ENCODE measurements at places on chromosomes 7 and 10.

DNA sequence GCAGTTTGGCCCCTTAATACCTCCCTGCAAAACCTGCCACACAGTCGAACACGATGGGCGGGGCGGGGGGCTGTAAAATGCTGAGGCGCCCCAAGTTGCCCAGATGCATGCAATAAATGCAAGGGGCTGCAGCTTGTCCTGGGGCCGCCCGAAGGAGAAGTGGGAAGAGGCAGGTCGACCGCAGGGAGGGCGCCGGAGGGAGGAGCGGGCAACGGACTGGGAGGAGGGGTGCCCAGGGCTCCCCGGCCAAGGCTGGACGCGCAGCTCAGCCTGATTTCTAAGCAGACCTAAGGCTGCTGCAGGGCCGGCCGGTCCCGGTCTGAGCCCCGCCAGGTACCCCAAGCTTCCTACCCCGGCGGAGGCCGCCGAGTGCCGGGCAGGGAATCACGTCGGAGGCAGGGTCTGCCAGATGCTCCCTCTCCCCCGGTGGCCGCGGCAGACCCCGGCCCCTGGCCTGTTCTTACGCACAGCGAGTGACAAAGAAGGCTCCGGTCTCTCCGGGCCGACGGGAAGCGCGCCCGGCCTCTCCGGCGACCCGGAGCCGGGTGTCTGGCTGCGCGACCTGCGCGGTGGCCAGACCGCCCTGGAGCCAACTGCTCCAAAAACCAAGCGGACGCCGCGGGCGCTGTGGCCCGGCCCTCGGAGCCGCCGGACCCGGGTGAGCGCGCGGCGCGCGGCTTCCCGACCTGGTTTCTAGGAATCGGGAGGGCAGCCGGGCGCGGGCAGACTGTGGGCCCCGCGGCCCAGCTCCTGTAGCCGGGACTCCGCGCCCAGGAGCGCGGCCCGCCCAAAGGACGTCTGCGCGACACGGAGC lies 744 bp upstream of the EBF3 start:
- no peak for DNase-seq

DNA sequence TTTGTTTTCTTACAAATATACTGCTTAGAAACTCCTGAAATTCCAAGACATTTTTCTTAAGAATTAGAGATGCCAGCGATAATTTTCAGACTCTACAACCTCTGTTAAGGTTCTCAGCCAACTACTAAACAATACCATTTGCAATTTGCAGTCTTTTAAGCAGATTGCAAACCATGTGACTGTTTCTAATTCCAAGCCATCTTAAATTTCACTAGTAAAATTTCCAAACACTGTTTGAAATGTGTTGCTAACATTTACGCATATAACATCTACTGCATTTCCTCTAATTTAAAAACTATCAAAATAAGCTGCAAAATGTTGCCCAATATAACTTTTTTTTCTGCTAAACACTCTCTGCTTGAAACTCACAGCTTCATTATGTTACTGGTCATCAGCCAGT lies 56.0 kb upstream of the MACROH2A2 start:
- no peak for DNase-seq

DNA sequence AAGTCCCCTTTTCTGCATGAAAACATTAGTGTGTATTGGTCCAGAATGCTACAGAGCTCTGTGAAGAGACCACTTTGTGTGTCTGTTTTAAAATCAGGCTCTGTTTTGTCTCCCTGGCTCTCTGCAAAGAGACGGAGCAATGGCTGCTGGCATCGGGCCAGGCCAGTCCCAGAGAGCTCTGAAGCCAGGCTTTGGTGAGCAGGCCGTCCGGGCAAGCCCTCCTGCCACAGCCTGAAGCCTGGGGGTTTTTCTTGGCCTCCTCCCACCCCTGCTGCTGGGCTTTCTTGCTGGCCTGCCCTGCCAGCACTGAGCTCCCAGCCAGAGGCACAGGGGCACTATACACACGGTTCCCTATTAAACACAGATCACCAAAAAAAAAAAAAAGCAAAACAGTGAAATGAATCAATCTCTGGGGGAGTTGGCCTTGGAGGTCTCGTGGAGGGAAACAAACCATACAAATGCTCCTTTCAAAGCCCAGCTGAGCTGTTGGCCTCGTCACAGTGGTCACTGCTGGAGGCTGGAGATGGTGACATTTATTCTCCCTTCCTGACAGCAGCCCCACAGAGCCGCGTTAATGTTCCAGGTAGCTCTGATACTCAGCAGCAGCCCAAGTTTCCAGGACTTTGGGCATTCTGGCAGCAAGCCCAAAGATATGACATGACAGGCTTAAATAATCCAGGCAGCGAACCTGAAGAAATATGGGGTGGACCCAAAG lies 237.2 kb downstream of the TCF7L2 start:
- no peak for DNase-seq

DNA sequence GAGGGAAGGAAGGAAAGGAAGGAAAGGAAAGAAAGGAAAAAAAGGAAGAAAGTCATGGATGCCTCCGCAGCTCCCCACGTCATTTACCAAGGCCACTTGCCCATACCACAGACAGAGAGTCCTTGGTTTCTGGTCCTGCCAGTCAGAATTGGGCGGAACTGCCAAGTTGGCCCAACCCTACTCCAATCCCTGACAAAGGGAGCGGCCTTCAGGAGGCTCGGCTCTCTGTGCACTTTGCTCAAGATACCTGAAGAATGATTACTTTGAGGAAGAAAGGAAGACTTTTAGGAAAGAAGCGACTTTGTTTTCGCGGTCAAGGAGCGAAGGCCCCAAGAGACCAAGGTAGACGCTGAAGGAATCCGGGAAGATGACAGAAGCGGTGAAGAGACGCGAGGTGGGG lies 49.1 kb upstream of the FXYD4 start:
- no peak for DNase-seq

- DNase-seq = no peak
These were observed 902.5 kb upstream of the ZNF722 start for GRCh38 chr7:63096141-63096540.

- DNase-seq = no peak
These were observed 177.9 kb downstream of the FANK1 start for GRCh38 chr10:126074291-126074690.

DNA sequence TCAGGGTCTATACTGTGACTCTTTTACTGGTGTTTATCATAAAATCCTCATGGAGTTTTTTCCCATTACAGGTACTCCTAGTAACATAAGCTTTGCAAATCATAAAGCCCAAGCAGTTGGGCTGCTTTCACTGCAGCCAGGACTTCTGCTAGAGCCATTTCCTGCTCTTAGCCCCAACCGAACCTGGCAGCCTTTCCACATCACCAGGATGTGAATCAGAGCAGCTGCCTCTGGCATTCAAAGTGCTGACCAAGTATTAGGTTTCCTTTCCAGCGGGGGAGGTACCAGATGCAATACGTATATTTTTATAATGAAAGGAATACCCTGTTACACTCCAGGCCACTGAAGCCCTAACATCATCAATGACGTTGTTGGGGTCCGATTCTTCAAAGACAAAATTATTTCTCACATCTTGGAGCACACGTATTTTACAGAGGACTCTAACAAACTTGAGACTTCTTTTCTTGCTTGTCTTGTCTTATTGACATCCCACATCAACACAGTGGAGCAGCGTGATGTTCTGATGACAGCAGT lies 3.6 kb upstream of the HTR5A start:
- DNase-seq = no peak

GRCh38 chr10:79602953-79603352 lies 7.8 kb upstream of the SFTPA1 start:
- DNase-seq = no peak

DNA sequence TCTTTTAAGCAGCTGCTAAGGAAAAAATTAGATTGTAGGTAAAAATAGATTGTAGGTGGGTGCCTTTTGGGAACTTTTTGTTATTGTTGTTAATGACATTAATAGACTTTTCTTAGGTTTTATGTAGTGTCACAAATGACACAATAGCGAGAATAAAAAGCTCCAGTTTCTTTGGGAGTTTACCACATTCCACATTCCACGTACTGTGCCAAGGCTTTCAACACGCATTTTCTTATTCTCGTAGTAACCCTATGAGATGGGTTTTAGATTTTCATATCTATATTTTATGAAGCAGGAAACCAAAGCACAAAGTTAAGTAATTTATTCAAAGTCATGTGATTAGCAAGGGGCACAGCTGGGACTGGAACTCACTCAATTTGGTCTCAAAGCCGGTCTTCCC lies 103.8 kb downstream of the XRCC2 start:
- no peak for DNase-seq

DNA sequence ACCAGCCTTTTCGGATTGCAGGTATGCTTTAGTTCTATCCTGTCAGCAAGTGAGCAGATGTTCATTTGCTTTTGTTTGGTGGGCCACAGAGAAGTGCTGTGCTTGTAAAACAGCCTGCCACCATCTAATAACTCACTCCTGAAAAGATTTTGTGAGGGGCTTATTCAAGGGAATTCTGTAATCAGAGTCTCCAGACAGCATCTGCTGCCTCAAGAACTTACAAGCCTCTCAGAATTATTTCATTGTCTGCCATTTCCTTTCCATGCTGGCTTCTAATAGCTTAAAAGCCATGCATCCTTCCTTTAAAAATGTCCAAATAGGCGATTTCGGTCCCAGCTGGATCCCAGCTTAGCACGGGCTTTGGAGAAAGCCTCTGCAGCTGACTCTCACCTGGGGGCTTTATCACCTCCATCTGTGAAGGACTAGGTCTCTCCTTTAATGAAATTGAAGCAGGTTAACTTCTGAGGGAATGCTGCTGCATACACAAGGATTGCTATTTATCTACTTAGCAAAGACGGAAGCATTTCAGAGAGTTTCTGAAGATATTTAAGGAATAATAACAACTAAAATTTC lies 48.0 kb downstream of the MALRD1 start:
- DNase-seq = no peak

GRCh38 chr7:106218546-106218945 lies 66.2 kb downstream of the NAMPT start:
- no peak for DNase-seq

DNA sequence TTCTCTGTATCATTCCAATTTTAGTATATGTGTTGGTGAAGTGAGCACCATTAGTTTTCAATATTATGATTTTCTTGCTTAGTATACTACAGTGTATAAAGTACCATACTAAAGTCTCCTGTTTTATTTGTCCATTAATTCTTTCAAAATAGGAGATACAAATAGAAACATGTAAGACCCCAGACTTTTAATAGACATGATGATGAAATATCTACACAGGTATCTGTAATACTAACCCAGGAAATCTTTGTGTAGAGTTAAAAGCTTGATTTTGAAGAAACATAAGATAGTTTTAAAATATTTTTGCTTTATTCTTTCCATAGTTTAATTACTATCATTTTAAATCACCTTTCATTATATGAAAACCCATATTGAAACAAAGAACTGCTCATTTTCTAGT lies 133.8 kb upstream of the WNT16 start:
- DNase-seq = no peak

DNA sequence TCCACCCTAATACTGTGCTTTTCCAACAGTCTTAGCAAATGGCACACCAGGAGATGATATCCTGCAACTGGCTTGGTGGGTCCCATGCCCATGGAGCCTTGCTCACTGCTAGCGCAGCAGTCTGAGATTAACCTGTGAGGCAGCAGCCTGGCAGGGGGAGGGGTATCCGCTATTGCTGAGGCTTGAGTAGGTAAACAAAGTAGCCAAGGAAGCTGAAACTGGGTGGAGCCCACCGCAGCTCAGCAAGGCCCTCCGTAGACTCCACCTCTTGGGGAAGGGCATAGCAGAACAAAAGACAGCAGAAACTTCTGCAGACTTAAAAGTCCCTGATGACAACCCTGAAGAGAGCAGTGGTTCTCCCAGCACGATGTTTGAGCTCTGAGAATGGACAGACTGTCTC lies 399.0 kb downstream of the CCSER2 start:
- DNase-seq = no peak

Measured in activated CD4-positive, alpha-beta T cell treated with anti-CD3 and anti-CD28 coated beads, Interleukin-10, Interleukin-2, amounts not matched to agents 100 ng/mL and 50 ng/mL, durations not matched to agents 16 hours and 8 hours (primary cell).